Prostate gland (tissue), 2 donors: ENCODE measurements at places on chromosomes 1 and 21.

GRCh38 chr1:160489513-160490261 is 33.4 kb downstream of the SLAMF6 start:
- no peak for DNase-seq

DNA sequence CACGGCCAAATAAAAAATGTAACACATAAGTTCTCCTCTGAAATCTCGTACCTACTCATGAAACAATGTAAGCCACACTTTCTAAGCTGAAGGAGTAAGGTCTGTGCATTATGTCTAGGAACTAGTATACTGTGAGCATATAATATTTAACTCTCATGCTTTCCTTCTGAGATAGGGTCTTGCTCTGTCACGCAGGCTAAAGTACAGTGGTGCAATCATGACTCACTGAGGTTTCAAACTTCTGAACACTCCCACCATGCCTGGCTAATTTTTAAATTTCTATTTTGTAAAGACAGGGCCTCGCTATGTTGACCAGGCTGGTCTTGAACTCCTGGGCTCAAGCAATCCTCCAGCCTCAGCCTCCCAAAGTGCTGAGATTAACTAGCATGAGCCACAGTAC is 71.3 kb downstream of the AHCTF1 start:
- no peak for DNase-seq

GRCh38 chr1:190897233-190897632 is 419.6 kb upstream of the BRINP3 start:
- DNase-seq = no peak

DNA sequence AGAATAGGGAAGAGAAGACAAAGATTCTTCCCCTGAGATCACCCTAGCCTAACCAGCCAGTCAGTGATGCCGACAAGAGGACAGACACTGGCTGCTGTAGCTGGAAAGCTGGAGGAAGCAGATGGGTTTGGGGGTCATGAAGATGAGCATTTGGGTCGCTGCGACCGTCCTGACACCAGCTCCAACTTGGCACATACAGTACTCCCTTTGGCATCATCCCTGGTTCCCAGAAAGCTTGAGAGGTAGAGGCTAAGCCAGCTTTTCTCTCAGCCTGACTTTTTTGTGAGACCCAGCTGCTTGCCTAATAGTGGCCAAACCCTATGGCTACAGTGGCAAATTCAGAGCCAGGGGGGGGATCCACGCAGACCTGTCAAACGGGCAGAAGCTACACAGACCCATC is 43.0 kb upstream of the IKBKE start:
- DNase-seq = no peak

GRCh38 chr1:198662821-198663220 is 24.0 kb downstream of the PTPRC start:
- DNase-seq = no peak

DNA sequence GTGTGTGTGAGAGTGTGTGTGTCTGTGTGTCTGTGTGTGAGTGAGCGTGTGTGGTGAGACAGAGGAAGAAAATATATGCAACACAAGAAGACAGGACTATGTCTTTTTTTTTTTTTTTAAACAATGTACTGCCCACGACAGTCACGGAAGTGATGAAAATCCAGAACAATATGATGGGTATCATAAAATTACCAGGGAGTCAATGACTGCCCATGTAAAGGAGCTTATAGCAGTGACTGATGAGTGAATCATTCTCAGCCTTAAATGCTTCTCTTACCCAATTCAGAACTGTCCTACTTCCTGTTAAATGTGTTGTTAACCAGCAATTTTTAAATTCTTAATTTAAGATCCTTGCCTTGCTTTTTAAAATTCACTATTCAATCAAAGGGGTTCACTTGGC is 46.6 kb downstream of the RGS7 start:
- no peak for DNase-seq

- DNase-seq = no peak
Measured at GRCh38 chr1:27557596-27558340, 46.2 kb downstream of the AHDC1 start.

- no peak for DNase-seq
Measured at GRCh38 chr1:245245021-245245667, 90.4 kb downstream of the KIF26B start.

DNA sequence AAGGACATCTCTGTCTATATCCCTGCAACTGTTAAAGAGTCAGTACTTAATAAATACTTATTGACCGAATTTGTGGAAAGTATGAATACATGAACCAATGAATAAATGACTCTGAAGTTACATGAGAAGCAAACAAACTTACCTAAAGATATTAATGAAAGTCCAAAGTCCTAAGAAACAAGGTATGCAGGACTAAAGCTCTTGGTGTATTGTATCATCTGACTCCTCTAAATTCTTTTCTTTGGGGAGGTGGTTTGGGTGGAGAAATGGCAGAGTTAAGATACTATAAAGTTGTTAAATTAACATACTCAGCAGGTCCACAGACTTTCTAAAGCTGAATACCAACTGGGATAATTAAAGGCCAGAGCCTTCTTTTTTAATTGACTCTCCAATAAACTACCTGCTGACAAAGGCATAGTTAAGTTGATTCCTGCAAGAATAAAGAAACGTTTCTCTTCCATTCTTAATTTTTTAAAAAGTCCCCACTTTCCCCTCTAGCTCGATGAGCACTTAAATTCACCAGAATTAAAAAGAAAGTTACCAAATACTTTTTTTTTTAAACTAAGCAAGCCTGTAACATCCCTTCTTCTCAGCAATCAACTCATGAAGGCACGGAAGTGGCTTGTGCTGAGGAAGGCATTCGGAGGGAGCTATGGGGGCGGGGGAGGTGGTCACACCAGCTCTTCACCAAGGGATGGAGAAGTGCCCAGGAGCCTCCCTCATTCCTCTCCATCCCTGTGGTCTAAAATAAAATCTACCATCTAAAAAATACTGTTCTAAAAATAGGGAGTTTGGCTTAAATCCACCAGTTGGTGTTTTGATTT is 61.1 kb downstream of the GADD45A start:
- DNase-seq = no peak

DNA sequence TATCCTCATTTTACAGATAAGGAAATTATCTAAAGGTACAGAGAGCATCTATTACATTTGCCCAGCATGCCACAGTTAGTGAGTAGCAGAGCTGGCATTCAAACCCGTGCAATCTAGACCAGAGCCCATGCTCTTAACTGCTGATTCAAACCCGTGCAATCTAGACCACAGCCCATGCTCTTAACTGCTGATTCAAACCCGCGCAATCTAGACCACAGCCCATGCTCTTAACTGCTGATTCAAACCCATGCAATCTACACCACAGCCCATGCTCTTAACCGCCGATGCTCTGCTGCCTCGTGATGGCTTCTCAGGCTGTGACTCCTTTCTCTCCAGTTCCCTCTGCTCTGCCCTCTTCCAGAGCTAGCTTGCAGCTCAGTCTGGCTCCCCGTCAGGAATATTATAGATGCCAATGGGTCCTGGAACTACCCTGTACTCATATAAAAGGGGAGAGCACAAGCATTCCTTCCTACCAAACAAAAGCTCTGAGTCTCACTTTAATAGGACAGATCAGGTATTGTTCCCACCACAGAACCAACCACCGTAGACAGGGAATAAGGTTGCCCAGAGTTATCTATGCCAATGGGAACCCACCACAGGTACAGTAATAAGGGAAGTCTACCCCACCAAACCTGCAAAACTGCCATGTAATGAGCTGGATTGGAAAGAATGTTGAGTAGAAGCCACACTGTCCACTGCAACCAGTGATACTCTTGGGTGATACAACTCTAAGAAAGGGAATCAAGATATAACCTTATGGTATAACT is 78.4 kb downstream of the SMYD3 start:
- no peak for DNase-seq

DNA sequence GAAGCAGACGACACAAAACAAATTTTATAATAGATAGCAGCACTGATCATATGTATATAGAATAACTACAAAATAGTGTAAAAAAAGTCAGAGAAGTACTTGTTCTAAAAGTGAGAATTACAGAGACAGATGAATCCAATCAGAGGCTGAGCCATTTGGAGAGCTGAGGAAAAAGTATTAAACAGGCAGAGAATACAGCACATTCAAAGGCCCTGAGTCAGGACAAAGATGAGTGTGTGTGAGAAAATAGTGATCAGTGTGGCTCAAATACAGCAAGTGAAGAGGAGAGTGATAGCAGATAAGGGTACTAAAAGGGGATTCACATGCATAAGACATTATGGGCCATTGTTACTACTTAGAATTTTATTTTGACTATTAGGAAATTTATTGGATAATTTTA is 430.6 kb upstream of the BRINP3 start:
- no peak for DNase-seq

DNA sequence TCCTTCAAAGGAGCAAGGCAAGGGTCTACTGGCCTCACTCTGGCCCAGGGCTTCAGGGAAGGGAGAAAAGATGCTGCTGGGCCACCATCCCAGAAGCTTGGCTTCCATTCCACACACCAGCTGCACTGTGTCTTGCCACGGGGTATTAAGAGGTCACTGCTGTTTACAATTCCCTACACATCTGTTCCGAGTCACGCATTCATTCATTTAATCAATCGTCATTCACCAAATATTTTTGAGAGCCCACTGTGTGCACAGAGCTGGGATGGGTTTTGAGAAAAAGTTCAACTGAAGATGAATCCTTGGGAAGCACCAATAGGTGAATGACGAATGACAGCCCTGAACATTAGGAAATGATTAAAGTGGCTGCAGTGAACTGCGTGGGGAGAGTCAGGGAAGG is 101.7 kb downstream of the NAV1 start:
- DNase-seq = no peak

- DNase-seq = no peak
Measured at GRCh38 chr21:44046734-44047133, 34.6 kb downstream of the TRAPPC10 start.
